ENCODE measurements at places on chromosomes 16 and 17.

- DNase-seq = no peak
Measured at GRCh38 chr16:17850581-17851250, 380.0 kb upstream of the XYLT1 start.

DNA sequence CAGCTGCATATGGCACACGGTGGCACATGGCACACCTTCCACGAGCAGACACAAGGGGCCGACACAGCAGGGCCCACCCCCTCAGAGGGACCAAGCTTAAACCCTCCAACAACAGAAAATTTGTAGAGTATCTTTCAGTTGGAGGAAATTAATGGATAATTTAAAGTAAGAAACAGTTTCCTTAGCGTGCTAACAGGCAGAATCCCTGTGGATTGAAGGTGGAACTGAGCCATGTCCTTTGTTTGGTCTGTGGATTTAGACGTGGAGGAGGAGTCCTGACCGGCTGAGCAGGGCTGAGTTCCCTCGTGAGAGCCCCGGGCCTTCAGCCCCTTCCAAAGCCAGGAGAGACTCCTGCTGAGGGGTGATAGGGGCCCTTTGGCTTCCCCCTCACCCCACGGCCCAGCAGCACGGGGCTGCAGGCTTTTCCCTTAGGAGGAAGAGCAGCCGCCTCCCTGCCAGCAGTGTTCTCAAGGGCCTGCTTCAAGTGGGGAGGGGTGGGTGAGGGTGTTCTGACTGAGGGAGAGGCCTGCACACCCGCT, 1.4 kb upstream of the CYB561 start:
- DNase-seq = no peak

GRCh38 chr17:77273397-77274085, 132.8 kb downstream of the SEC14L1 start:
- no peak for DNase-seq

- no peak for DNase-seq
Measured at GRCh38 chr17:29571486-29571882, 3.0 kb downstream of the TP53I13 start.

DNA sequence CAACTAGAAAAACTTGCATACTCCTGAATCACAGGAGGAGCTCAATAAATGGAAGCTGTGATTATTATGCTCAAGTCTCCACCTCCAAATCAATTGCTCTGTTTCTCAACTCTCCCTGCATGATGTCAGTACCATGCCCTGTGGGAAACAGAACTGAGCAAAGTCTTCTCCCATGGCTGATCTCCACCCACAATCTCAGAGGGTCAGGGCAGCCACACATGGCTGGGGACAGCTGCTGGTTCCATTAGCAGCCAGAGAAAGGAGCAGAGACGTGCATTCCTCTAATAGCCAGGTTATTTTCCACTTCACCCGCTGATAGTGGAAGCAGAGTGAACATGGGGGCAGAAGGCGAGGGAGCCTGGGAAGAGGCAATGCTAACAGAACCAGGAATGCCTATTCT, 85.5 kb upstream of the TMEM132E start:
- DNase-seq = no peak

DNA sequence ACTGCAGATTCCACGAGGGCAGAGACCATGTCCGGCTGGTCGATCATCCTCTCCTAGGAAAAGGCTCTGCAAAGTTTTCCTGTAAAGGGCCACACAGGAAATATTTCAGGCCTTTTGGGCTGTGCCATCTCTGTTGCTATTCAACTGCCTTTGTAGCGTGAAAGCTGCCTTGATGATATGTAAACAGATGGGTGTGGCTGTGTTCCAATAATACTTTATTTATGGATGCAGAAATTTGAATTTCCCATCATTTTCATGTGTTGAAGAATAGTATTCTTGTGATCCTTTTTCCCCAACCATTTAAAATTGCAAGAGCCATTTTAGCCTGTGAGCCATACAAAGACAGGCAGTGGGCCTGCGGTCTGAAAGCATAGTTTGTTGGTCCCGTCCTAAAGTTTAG, 950.7 kb upstream of the RBFOX1 start:
- DNase-seq = no peak

- no peak for DNase-seq
Measured at GRCh38 chr16:30777591-30778297, 9.3 kb downstream of the ZNF629 start.

DNA sequence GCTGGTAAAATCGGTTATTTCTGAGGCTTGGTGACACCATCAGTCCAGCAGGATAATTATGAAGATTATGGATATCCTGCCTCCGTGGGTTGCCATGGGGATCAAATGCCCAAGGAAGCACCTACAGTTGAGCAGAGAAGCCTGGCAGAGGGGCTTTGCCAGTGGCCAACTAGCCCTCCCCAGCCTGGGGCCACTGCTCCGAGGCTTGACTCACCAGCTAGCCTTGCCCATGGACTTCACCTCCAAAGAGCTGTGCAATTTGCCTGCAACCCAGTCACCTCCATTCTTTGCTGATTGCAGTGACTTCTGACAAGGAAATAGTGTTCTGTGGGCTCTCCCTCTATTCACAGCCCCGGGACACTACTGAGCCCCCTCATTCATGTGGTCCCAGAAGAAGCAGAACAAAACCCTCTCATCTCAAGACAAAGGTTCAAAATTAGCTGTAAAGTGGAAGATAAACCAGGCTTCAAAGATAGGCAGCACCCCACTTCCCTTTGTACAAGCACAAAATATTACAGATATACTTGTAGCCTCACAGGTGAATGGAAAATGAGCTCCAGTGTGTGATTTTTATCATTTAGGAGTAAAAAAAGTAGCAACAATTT, 1.6 kb downstream of the PECAM1 start:
- DNase-seq = no peak

DNA sequence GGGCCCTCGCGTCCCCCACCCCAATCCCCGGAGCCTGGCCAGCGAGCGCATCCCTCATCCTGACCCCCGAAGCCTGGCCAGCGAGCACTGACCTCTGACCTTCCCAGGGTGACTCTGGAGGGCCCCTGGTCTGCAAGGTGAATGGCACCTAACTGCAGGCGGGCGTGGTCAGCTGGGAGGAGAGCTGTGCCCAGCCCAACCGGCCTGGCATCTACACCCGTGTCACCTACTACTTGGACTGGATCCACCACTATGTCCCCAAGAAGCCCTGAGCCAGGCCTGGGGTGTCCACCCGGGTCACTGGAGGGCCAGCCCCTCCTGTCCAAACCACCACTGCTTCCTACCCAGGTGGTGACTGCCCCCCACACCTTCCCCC, 2.3 kb downstream of the TPSD1 start:
- DNase-seq = no peak

GRCh38 chr17:21193031-21193430, 20.9 kb downstream of the TMEM11 start:
- DNase-seq = no peak

- no peak for DNase-seq
Measured at GRCh38 chr17:18261146-18261515, 669 bp downstream of the MIEF2 start.

- DNase-seq = no peak
Measured at GRCh38 chr16:4298761-4299522, 16.9 kb upstream of the GLIS2 start.

- no peak for DNase-seq
Measured at GRCh38 chr17:17537311-17538099, 41.3 kb upstream of the RASD1 start.

- DNase-seq = no peak
Measured at GRCh38 chr16:379961-380761, 1.6 kb downstream of the PGAP6 start.

- no peak for DNase-seq
Measured at GRCh38 chr16:11796227-11797165, 562 bp downstream of the ZC3H7A start.

DNA sequence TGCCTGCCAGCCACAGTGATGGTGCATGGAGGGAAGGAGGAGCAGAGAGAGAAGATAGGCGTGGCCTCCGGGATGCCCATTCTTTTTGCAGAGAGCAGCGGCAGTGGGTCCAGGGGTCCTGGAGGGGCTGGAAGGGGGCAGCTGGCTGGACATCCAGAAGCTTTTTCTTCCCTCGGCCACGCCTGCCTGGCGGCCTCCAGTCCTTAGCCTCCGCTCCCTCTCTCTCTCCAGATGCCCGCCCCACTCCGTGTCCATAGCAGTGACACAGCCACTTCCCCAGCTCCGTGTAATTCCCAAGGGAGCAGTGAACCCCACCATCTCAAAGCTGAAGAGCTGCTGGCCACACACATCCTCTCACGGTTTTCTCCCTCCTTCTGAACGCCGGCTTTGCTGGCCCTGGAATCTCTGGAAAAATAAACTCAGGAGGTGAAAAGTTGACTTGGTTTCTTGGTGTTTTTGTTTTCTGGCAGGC, 26.3 kb upstream of the CDC42EP4 start:
- DNase-seq = no peak

DNA sequence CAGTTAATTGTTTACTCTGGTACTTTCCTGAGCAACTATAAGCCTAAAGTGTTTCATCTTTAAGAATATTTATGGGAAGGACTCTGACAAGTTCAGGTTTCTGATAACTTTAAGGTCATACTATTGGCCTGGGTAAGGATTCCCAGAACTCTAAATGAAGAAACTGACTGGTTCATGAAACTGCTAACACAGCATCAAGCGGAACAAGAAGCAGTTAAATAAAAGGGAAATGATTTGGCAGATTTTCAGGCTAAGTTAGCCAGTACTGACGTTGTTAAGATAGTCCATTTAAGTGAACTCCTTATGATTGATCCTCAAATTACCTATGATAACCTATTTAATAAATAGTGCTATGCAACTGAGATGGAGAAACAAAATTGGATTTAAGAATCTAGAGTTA, 101.6 kb upstream of the CES5A start:
- DNase-seq = no peak

- no peak for DNase-seq
Measured at GRCh38 chr16:57186872-57187854, 1.0 kb downstream of the RSPRY1 start.

DNA sequence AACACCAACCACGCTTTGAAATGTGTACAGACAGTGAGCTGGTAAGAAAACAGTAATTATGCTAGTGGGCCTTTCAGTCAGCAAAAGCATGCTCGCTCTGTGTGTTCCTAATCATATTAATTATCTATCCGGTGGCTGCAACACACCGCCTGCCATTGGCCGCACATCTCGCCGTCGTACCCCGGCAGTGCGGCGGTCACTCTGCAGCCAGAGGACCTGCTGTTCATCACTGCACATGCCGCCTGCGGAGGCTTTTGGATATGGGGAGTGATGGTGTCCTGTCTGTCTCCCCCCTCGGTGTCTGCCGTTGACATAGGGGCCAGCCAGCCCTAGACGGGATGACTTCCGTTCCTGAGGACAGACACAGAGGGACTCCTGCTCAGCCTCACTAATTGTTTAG, 68.5 kb downstream of the RPA1 start:
- no peak for DNase-seq

- no peak for DNase-seq
Measured at GRCh38 chr16:17269439-17269838, 201.3 kb downstream of the XYLT1 start.

- no peak for DNase-seq
Measured at GRCh38 chr17:34024806-34025551, 230.1 kb upstream of the CCL2 start.

GRCh38 chr16:30663820-30664219, 5.6 kb downstream of the FBRS start:
- DNase-seq = no peak

GRCh38 chr17:72725433-72726068, 366.9 kb downstream of the SLC39A11 start:
- peak; percentile 29 for DNase-seq

GRCh38 chr17:80034791-80035686, 633 bp downstream of the TBC1D16 start:
- no peak for DNase-seq

- no peak for DNase-seq
Measured at GRCh38 chr17:83062818-83063671, 16.4 kb upstream of the METRNL start.

DNA sequence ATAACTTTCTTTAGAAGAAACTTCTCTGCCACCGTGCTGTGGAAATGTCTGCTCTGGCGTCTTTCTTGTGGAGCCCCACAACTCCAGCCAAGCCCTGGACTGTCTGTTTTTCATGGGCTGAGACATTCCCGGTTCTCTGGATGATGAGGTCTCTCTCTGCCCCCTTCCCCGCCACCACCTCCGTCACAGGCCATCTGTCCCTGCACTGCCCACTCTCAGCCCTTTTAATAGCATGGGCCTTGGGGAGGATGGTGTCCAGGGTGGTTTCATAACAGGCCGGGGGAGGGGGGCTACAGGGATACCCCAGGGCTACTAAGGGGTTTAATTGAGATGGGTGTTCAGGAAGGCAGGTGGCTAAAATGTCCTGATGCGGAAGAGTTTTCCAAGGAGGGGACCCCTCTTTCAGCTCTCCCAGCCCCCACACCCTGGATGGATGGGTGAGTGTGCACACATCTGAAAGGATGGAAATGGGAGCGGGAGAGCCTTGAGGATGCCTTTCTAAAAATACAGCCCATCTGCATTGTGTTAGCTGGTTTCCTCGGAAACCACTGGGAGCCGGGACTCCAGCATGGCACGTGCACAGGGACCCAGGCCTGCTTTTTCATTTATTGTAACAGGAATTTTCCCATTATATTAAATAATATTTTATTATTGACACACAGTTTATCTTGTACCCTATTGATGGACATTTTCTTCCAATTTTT, 14.6 kb upstream of the NDRG4 start:
- DNase-seq = no peak

GRCh38 chr17:67157732-67158639, 87.0 kb downstream of the HELZ start:
- peak; percentile 27 for DNase-seq

- DNase-seq = no peak
Measured at GRCh38 chr16:5216441-5217080, 119.0 kb upstream of the EEF2KMT start.

GRCh38 chr17:48564188-48565021, 13.7 kb downstream of the HOXB4 start:
- no peak for DNase-seq

DNA sequence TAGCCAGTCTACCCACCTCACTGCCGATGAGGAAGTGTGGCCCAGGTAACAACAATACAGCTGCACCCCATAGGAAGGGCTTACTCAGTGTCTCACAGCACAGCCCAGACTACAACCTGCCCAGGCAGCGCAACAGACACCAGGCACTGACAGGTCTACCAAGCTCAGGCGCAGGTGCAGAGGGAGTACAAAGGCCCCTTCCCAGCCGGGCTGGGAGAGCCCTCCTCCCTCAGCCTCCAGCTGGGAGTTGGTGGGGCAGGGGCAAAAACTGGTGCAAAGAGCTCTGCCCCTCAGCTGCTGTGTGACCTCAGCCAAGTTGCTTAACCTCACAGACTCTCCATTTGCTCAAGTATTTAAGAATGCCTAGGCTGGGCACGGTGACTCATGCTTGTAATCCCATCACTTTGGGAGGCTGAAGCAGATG, 112.6 kb upstream of the LHX1 start:
- no peak for DNase-seq

DNA sequence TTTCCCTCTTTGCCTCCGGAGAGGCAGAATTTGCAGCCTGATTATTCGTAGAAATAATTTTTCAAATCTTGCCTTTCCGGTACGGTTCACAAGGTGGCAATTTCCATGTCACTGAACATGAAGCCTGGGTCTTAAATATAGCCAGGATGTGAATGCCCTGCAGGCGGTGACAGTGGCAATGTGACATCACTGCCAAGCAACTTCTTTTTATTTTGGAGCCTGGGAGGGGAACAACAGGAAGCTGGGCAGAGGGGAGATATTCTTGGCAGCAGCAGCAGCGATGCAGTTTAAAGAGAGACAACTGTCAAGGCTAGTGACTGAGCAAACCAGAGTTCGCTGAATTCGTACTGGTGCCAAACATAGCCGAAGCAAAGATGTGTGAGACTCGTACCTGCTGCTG, 171.1 kb downstream of the SNX29 start:
- DNase-seq = no peak

All from AML-193 (cell line).